Naive thymus-derived CD4-positive, alpha-beta T cell (primary cell): ENCODE measurements at places on chromosomes 12 and 14.

DNA sequence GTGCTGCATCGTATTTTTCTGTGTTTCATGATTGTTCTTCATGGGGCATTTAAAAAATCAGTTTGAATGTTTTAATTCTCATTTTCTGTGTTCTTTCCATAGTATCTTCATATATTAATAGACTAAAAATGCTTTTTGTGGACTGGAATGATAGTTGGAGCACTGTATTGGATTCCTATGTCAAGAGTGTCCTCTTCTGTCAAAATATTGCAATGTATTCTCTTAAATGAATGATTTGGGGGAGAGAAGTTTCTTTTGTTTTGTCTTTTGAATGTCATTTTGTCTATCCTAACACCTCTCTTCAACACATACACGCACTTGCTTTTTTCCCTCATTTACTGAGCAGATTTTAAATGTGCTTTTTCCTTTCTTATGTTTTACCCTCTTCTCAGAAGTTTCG lies 4.7 kb upstream of the EIF2S3B start:
- no peak for DNase-seq

DNA sequence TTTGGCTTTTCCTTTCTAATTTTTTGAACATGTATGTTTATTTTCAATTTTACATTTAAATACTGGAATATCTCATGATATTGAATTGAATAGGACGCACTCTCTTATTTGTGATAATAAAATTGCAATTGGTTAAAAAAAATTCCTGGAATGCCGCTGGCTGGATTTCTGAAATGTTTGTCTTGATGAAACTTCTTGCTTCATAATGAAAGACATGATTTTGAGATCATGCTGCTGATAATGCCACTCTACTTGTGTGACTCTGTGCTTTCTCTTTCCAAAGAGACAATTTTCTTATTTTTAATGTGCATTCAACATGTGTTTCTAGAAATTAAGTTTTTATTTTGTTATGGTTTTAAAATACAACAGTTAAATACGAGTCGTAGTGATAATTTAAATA lies 465.7 kb upstream of the FAR2 start:
- no peak for DNase-seq

DNA sequence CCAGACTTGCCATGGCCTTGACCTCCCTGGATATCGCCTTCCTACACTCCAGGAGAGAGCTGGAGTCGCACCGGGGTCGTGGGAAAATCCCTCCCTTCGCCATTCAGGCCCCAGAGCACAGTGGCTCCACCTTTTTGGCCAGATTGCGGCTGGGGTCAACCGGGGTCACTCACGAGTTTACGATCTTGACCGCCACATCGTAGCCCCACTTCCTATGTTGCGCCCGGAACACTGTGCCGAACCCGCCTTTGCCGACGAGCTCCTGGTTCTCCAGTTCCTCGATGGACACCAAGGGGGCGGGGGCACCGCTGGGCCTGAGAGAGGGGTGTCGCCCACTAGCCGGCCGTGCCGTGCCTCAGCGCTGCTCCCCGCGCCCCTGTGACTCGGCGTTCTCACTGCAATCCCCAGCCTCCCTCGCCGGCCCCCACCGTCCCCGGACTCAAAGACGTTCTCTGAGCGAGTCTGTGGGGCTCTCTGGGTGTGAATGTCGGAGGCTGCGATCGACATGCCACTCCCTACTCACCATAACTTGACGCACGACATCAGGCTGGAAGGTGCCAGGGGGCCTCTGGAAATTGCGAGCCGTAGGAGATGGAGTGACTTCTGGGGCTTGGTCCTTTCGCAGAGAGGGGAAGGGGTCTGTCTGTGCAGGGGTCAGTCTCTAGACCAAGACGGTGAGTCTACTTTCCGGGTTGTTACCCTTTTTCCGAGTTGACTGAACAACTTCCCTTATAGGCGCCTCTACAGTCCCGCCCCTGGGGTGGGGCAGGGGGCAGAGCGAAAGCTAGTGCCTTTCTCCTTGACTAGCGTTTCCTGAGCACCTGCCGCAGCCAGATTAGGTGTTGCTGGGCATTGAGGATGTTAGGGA lies at the start of gene RIPK3:
RIPK3 (minus strand) TSS at position 708 of the 868 bp plus-strand sequence; CDS start at position 543, 165 bp downstream.
- peak; percentile 68 for DNase-seq

- DNase-seq, result no peak
Measured at GRCh38 chr14:37681486-37681885, 86.1 kb downstream of the TTC6 start.

DNA sequence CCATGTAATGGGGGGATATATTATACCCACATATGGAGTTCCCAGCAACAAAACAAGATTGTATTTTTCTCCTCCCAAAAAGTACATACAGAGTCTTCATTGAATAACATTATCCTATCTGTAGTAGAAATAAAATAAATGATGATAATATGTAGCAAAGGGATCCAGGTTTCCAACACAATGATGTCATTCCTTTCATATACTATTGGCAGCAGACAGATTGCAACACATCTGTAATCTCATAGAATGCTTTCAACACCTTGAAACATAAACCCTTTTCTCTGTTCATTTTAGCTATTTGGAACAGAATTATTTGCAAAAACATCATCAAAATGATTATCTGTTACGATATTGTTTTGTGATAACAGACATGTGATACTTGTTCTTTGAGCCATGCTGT lies 317.6 kb downstream of the DPF3 start:
- no peak for DNase-seq

DNA sequence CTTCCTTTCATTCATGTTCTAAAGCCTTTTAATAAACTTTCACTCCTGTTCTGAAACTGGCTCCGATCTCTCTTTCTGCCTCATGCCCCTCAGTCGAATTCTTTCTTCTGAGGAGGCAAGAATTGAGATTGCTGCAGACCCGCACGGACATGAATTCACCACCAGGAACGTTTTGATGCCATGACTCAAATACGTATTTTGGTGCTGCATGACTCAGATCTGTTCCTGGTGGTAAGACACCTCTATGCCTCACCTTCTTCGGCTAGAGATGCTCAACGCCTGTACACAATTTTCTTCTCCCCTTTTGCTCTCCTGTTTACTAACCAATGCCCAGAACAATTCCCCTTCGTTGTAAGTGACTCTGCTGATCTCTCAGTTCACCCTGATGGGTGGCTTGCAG lies 52.0 kb upstream of the RIMBP2 start:
- no peak for DNase-seq

DNA sequence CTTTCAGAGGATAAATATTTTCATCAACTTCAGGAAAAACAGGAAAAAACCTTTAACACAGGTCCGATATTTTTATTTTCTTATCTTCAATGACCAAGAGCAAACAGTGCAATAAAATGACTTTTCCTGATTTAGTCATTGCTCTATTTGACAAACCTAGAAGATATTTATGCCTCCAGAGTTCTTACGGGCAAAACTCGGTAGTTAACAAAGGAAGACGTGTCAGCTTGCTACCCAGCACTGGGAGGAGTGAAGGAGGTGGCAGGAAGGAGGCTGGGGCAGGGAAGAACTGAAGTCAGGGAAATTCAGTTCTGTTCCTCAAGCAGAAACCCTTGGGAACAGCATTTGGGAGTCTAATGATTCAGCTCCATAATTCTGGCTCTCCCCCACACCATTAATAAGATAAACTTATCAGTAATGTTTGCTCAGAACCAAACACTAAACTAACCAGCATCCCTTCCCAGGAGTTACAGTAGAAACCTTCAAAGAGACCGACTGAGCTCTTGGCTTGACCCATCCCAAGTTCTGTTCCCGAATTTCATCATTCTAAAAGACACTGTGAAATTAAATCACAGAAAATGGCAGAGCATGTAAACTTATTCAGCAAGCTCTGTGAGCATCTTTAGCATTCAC lies 163.3 kb downstream of the APAF1 start:
- no peak for DNase-seq

DNA sequence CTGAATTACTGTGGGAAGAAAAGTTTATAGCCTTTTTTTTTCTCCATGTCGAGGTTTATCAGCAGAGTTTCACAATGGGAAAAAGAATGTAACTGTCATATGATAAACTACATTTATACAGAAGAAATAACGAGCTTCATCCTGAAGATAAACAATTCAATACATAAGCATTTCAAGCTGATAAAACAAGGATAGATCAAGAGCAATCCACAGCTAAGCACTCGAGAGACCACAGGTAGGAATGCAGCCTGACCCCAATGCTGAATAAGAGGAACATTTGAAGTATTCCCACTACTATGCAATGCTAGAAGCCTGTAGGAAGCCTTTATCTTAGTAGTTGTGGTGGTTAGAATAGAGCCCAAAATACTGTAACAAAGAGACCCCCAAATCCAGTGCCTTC lies 32.6 kb upstream of the DAAM1 start:
- no peak for DNase-seq

- no peak for DNase-seq
Measured at GRCh38 chr12:8813572-8814357, 8.7 kb upstream of the A2ML1 start.

GRCh38 chr12:67237231-67237630 lies 31.9 kb upstream of the CAND1 start:
- no peak for DNase-seq

- no peak for DNase-seq
Measured at GRCh38 chr12:79961411-79961810, 26.5 kb upstream of the PPP1R12A start.

DNA sequence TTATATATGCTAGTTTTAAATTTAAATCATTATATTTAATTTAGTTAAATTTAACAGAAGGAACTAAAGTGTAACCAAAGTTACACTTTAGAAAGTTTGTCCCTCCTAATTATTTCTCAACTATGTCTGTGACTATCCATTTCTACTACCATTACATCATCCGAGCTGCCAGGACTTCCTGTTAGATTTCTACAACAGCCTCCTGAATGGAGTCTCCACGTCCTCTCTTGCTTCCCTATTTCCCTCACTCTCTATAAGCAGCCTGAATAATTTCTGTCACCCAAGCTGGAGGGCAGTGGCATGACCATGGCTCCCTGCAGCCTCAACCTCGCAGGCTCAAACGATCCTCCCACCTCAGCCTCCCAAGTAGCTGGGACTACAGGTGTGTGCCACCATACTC lies 84.1 kb downstream of the TTC7B start:
- DNase-seq, result no peak

DNA sequence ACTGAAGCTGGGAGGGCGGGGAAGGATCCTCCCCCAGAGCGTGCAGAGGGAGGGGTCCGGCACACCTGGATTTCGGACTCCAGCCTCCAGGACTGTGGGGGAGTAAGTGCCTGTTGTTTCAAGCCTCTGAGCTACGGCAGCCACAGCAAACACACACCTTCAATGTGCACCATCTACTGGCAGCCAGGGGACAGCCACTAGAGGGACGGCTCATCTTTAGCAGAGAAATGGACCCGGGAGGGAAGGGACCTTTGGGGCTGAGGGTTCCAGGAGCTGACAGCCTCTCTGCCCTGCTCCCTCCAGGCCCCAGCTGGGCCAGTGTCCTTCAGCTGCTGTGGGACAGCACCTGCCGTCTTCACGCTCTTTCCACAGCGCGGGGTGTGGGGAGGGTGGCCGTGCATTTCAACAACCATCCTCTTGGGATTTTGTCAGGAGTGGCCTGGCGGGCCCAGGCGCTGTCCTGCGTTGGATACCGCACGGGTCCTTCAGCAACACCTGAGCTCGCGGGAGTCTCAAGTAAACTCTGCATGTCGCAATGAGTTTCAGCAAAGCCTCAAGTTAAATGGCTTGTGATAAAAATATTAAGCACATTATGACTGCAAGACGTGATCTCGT lies 209.2 kb upstream of the C14orf180 start:
- no peak for DNase-seq

GRCh38 chr14:37573356-37573755 lies 21.7 kb downstream of the FOXA1 start:
- no peak for DNase-seq

GRCh38 chr12:112868459-112869041 lies 38.2 kb upstream of the OAS1 start:
- DNase-seq, result no peak

DNA sequence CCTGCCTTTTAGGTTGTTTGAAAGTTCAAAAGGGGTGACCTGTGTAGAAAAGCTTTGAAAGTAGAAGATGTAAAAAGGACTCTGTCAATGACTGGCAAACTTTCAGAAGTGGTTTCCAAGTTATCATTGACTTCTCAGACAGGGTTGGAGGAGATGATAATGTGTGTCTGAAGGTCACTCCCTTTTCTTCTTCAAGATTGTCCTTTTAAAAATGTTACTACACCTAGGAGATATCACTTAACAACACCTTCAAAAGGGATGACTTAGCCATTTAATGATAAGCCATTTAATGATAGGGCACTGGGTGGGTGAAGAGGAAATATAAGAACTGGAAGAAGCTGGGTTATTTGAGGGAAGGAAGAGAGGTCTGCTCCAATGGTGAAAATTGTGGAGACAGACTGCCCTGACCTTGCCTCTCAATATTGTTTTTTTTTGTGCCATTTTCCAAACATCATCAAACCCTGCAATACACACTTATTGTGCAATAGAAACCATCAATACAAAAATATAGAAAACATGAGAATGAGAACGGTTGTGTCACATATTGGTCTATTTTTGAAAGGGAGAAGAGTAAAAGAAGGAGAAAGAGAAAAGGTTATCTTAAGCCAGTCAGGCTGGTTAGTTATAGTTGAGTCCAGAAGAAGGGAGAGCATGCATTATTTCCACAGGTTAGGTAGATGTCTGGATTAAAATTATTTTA lies 38.8 kb downstream of the BEST3 start:
- no peak for DNase-seq

DNA sequence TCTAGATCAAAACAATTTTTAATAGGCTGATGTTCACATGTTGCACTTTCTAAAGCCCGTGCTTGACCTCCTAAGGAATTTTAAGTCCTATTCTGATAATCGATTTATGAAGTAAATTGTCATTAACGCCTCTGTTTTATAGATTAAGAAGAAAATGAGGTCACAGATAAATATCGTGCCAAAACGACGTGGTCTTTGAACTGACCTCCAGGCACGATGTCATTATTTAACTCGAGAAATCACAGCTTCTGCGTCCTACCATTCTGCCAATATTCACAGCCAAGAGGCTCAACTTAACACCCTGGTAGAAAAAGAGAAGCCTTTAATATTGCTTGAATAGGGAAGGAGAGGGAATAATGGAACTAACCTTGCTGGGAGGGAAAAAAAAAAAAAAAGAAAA lies 888 bp upstream of the EEA1 start:
- no peak for DNase-seq

- no peak for DNase-seq
Measured at GRCh38 chr12:127781336-127781735, 485.6 kb upstream of the TMEM132C start.

DNA sequence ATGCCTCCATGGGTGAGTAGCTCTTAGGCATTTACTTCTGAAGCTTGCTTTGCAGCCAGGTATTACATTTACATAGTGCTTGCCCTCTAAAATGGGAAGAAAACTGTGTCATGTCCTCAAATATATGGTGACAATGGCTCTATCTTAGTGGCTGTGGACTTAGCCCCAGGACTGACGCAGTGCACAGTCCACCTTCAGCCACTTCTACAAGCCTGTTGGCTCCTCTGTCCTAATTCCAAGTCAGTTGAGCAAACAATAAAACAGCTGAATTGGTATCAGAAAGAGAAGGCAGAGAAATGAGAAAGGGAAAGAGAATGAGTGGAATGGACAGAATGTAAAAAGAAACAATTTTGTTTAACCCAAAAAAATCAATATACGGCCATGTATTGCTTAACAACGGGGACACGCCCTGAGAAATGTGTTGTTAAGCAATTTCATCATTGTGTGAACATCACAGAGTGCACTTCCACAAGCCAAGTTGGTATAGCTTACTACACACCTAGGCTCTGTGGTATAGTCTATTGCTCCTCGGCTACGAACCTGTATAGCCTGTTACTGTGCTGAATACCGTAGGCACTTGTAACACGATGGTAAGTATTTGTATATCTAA lies 93.5 kb downstream of the GRIN2B start:
- no peak for DNase-seq

GRCh38 chr12:13135371-13136178 lies 32.1 kb upstream of the GSG1 start:
- no peak for DNase-seq

GRCh38 chr12:17108877-17109541 lies 503.0 kb upstream of the LMO3 start:
- DNase-seq, result no peak
